ENCODE measurements at places on chromosomes 2 and 18.

DNA sequence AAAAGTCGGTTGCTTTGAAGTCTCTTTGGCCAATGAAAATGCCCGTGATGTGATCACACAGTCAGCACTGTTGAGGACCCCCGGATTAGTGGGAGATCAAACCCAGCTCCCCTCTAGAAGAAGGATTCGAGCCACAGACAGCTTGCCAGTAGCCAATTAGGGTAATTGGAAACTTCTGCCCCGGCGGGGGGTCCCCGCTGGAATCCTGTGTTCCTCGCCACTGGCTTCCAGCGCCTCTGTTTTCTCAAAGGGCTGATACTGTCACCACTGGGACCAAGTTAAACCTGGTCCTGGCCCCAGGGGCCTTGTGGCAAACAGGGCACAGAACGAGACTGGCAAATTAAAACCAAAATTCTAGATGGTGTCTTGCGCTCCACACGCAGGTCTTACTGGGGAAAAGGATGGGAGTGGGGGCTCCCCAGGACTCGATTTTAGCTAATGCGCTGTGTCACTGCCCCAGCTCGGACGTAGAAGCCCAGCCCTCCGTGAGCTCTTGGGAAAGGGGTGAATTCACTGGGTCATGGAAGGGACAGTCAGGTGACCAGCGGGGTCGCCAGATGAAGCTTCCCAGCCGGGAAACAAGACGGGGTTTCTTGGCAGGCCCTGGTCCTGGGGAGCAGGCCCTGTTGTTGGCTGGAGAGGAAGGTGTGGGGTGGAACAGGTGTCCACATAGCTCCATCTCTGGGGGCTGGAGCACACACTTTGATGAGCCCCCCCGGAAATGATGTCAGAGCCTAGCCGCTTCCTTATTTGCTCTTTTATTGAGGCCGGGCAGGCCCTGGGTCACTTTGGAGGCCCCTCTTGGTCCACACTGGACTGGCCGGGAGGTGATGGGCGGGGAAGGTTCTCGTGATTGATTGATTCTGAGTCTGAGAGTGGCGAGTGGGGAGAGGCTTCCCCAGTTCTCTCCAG is 90.2 kb downstream of the SMAD7 start:
- DNase-seq = no peak

DNA sequence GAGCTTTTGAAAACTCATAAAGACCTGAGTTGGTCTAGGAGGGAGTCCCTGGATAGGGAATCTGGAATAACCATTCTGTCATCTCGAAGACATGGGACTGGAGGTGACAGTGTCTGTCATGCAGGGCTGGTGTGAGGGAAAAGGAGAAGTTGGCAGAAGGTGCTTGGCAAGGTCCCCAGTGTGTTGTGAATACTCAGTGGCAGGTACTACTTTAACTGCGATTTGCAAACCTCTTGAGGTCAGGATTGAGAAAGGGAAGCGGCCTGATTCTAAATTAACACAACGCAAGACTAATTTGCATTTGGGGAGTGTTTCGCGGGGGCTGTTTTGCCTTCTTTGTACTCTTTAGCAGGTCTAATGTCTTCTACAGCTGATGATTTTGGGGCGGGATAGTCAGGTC is 77.0 kb upstream of the TMEM200C start:
- no peak for DNase-seq

- DNase-seq = no peak
Measured at GRCh38 chr2:222656526-222657446, 894 bp upstream of the FARSB start.

GRCh38 chr2:54758951-54759350 is 35.5 kb downstream of the EML6 start:
- DNase-seq = no peak

GRCh38 chr2:182228073-182228473 is 198.8 kb downstream of the PDE1A start:
- no peak for DNase-seq

DNA sequence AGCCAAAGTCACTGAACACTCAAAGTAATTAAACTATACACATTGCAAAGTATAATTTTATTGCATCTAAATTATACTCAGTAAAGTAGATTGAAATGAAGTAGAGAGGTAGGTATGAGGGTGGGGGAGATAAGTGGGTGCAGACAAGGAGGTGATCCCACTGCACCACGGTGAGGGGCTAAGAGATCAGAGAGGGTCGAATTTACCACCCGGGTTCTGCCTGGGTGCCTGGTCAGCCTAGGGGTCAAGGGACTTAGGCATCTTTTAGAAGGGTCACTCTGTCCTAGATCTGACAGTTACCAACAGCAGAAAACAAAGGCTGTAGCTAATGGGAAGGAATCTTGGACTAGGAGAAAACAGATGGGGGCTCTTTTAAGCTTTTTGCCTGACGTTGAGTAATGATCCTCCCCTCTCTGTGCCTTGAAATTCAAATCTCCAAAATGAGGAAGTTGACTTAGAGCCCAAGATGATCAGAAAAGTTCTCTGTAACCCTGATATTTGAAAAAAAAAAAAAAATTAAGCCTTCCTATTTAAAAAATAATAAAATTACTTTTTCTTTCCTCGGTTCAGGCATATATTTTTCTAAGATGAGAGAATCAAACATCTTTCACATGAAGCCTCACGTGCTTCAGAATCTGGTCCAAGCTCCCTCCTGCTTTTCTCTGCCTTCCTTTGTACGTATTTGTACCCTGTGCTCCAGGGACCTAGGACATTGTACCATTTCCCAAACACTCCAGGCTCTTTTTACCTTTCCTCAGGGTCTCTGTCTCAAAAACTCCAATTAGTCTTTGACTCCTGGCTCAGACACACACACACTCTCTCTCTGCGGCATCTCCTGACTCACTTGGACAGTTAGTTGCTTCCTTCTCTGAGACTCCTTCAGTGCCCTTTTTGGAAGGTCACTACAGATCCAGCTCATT is 353.9 kb downstream of the CYRIA start:
- DNase-seq = no peak

All from occipital lobe (tissue), 3 donors.